Heart right ventricle (tissue), 16 donors: ENCODE measurements at places on chromosomes 2 and 18. TPM values are rescaled to one million over a fixed set of nuclear protein-coding genes. Genes with fewer than 3 reads are reported as not detected.

The TCF23 gene
- 0.21 TPM for total RNA-seq

The GAD1 gene
- total RNA-seq = not detected

The CCDC148 gene
- 1.2 TPM for total RNA-seq

The GALNT13 gene
- not detected for total RNA-seq

The SLC16A14 gene
- total RNA-seq = 2.9 TPM

The FAM237A gene
- total RNA-seq = 2.0 TPM

The PLGLB2 gene
- not detected for total RNA-seq

The ZBTB7C gene
- total RNA-seq = 1.4 TPM

The TEX44 gene
- total RNA-seq = not detected

The PROM2 gene
- 1.3 TPM for total RNA-seq

The SDC1 gene
- 0.27 TPM for total RNA-seq
